ENCODE measurements at places on chromosomes 5 and 9.

DNA sequence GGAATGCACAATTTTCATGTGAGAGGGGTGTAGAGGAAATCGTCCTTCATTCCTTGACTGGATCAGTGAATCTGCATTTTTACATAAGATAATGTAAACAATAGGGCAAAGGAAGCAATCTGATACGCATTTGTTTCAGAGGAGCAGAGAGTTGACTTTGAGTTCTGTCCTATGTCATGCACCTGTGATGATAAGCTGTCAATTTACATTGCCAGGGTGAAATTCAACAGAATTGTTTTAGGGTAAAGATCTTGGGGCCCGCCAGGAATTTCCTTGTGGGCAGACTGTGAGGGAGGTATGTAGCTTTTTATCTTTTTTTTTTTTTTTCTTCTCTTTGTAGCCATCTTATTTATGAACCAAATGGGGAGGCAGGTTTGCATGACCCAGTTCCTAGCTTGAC, 58.3 kb upstream of the LARP1 start:
- DNase-seq: no peak

- DNase-seq: no peak
Observed at GRCh38 chr9:124256517-124257069, 1.2 kb upstream of the NEK6 start.

GRCh38 chr5:124274949-124275348, 471.5 kb downstream of the ZNF608 start:
- DNase-seq: no peak

DNA sequence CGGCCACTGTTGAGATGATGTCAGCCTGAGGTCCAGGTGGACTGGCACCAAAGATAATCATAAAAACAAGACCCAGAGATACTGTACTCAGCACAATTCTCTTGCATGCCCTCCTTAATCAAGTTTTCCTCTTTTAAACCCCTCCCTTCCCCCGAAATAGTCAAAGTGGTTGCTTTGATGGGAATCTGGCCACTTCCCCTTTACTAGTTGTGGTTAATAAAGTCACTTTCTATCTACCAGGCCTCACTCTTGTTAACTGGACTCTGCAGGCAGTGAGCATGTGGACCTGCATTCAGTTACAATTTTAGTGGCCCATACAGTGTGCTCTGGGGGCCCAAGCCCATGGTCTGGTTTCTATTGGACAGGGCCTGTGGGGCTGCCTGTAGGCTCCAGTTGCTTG, 17.5 kb downstream of the FBP2 start:
- DNase-seq: no peak

DNA sequence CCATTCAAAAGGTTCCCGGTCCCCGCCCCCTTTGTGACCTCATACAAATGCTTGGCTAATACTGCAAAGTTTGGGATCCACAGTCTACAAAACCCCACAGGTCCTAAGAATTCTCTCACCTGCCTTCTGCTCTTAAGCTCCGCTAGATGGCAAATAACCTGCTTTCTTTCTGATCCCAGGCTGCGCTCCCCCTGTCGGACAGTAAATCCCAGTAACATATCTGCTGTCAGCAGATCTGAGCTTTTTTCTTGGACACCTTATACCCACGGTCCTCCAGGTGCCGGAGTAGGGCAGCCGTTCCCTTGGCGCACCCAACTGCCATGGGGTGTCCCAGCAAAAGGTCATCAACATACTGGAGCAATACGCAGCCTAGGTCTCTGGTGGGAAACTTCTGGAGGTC, 39.0 kb upstream of the PPP1R26 start:
- DNase-seq: no peak

Measured in T-helper 9 cell (primary cell).